ENCODE measurements at places on chromosomes 11 and 22. TPM values are rescaled to one million over a fixed set of nuclear protein-coding genes. Genes with fewer than 3 reads are reported as not detected.

GRCh38 chr22:37564111-37564711 lies 3.9 kb downstream of the CDC42EP1 start:
- no peak for DNase-seq

- no peak for DNase-seq
Observed at GRCh38 chr11:117898059-117898458, 21.6 kb upstream of the FXYD6 start.

DNA sequence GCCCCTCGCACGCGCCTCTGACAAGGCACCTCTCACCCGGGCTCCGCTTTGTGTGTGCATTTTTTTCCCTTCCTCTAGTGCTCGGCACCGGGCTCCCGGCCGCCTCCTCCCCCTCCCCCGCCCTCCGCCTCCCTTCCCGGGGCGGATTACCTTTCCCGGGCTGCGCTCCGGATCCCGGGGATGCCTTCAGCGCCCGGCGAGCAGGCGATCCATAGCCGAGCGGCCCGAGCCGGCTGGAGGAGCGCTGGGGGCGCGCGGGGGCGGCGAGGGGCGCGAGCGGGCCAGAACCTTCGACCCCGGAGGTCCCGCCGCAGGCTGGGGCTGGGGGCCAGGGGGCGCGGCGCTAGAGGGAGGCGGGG lies 282 bp downstream of the MPPED2 start:
- peak; percentile 41 for DNase-seq

CCDC81 gene
- polyA plus RNA-seq = 1.3 TPM

All from left kidney (tissue), 8 donors.